ENCODE measurements at places on chromosomes 4 and X.

DNA sequence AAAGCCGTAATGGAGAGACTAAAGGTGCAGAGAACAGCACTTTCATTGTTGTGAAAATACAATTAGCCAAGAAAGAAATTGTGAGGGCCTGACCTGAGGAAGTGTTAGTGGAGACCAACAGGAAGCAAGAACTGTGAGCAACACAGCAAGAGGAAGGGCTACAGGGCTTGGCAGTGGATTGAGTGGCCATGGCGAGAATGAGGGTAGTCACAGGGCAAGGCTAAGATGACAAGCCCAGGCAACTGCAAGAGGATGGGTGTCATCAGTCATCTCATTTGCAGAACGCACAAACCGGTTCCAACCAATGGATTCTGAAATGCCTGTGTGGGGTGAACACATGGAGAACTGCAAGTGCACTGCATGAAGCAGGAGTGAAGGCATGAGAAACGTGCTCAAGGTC is 3.6 kb downstream of the SLC10A6 start:
- DNase-seq, result no peak

DNA sequence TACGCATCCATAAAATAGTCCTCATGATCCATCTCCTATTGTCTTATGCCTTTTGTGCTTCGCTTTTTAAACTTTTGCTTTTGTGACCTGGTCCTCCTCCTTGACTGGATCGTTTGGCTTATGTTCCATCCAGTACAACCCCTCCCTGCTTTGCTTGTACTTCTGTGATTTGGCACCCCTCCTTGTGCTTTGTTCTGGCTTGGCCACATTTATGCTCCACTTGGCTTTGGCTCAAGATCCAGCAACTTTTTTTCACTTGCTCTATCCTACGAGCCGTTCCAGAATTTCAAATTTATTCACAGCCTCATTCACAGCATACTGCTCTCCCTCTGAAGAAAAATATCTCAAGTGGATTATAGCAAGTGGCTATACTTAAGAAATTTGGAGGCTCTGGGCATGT is 28.0 kb upstream of the GLRA2 start:
- DNase-seq, result no peak

DNA sequence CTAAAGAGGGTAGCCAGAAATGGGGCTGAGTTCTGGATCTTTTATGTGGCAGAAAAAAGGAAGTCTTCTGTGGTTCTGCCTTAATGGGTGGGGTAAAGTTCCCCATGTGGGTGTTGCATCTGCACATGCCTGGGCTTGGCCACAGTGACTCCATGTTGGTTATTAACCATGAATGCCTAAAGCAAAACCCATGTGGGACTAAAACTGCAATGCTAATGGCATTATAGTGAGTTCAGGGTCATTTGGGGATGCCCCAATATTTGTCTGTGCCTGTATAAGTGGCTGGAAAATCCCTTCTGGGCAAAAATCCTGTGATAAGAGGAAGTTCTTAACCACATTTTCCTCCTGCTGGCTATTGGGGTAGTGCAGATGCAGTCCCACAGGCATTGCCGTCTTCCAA is 857.4 kb downstream of the FAT4 start:
- DNase-seq, result no peak

- DNase-seq, result no peak
Observed at GRCh38 chr4:153258750-153259149, 54.5 kb downstream of the TRIM2 start.

- DNase-seq, result no peak
Observed at GRCh38 chr4:80655662-80656061, 320.1 kb downstream of the CFAP299 start.

DNA sequence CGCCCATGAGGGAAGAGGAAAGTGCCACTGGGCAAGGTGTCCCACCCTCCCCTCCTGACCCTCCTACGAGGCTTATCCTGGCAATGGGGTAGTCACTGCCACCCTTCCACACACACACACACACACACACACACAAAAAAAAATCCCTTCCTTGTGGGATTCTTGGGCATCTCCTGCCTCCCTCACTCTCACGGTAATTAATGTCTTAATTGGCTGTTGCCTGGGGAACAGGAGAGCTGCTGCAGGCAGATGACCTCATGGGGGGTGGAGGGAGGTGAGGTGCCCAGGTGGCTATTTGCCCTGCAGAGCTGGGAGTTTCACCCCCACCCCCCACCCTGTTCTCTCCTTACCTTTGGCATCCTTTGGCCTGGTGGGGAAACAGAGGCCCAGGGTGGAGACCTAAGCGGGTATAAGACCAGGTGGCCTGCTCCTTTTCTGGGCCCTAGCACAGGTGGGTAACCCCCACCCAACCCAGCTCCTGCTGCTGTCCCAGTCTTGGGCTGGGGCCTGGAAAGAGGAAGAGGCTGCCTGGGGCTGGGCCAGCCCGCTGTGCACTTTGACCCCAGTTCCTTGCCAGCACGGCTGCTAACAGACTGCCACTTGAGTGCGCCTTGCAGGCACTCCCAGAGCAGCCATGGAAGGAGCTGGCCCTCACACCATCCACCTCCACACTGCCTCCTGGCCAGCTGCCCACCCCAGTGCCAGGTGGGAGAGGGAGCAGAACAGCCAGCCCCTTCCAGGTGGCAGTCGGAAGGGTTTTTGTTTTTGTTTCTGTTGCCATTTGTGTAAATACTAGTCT is 12.6 kb downstream of the EFNB1 start:
- no peak for DNase-seq

DNA sequence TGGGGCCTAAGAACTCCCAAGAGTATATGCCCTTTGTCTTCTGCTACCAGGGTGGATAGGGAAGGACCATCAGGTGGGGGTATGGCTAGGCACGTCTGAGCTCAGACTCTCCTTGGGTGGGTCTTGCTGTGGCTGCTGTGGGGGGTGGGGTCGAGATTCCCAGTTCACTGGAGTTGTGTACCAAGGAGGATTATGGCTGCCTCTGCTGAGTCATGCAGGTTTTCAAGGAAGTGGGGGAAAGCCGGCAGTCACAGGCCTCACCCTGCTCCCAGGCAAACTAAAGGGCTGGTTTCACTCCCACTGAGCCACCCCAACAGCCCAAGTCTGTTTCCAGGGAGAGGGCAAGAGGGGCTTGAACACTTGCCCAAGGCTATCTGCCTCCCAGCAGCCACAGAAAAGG is 249.7 kb downstream of the NR3C2 start:
- DNase-seq, result no peak

DNA sequence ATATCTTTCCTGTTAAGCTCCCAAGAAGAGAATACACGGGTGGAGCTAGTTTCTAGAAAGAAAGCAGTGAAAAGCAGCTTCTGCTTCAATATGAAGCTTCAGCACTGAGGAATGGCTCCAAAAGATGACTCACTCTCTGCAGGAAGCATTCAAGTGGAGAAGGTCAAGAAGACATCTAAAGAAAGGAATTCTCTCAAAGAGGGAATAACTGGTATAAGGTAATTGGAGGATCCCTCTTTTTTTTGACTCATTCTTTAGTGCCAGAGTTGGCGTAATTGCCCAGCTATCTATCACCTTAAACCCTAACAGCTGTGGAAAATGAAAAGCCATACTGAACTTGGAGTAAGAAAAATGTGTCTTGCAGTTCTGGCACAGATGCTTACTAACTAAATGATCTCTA is 3.5 kb downstream of the EDA2R start:
- DNase-seq, result no peak

GRCh38 chr4:89110541-89110985 is 770 bp upstream of the TIGD2 start:
- DNase-seq, result no peak

GRCh38 chr4:81566161-81566591 is 94.5 kb upstream of the RASGEF1B start:
- DNase-seq, result no peak

DNA sequence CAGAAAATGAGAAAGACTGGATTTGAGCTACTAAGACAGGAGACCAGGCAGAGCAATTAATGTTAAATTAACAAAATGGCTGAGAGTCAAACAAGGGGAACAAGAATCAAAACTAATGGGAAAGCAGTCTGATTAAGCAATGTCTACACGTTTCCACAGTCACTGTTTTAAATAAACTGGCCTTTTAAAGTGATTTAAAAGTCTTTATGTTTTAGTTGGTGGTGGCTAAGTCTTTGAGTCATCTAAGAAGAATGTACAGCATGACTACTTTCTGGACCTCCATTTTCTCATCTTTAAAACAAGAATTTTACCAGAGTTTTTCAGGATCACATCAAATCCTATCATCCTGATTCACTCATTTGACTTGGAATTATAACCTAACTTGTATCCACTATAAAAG is 233.8 kb downstream of the ENOX2 start:
- no peak for DNase-seq

DNA sequence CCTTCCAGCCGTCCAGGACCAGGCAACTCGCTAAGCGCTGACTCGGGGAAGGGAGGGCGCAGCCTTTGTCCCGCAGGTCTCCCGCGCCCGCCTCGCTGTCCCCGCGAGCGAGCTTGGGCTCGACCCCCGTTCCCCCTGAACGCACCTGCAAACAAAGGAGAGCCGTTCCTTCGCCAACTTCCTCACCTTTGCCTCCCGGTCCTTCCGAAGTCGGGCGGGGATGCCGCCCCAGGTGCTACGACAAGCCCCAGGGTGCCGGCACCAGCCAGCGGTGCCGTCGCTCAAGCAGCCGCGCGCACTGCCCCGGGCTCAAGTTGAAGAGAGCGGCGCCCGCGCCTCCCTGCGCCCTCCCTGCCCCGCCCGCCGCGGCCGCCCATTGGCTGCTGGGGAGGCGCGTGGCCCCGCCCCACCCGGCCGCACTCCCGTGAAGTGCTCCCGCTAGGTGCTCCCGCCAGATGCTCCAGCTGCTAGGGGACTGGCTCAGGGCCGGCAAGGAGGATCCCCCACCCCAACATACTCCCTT is 107.1 kb downstream of the NSUN7 start:
- peak; percentile 29 for DNase-seq

- DNase-seq, result peak; percentile 16
Observed at GRCh38 chrX:46796574-46797191, 37.8 kb upstream of the SLC9A7 start.

DNA sequence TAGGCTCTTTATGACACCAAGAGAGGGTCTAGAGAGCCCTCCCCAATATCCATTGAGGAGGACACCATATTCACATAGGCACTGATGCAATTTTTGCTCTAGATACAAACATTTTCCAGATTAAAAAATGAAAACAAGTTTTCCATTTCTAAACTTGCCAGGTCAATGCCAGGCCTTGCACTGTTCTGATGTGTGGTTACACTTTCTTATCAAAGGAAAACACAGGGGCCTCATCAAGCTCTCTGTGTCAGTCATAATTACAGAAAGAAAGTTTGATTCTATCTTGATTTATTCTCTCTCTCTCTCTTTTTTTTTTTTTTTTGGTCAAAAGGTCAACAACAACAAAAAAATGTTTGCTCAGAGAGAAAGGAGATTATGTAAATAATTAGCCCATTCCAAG is 80.2 kb upstream of the ACSL4 start:
- DNase-seq, result no peak

- no peak for DNase-seq
Observed at GRCh38 chr4:161188578-161188977, 975.2 kb downstream of the FSTL5 start.
